ENCODE measurements at places on chromosomes 6 and 20.
A peak's percentile ranks its signal among the peaks of the same experiment; 100 is the strongest.

GRCh38 chr20:53405139-53405538 lies 188.5 kb downstream of the ZNF217 start:
- DNase-seq: no peak

DNA sequence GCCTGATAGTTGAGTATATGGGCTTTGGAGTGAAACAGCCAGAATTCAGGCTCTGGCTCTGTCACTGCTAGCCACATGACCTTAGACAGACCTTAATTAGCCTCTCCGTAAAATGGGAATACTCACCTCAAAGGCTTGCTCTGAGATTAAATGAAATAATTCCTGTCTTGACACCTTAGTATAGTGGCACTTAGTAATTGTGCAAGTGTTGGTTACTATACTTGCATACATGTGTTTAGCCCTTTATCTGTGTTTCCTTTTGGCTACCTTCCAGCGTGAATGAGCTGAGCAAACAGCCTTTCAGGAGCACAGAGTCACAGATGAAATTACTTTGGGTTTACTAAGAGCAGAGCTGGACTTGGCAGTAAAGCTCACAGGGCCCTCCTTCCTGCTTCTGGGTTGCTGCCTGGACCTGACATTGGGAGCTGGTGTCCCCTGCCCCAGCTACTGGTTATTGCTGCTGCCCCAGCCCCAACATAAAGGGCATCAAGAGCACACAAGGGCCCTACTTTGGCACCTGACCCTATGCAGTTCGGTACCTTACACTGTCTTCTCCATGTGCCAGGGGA lies 32.8 kb downstream of the CD164 start:
- DNase-seq: peak; percentile 83

DNA sequence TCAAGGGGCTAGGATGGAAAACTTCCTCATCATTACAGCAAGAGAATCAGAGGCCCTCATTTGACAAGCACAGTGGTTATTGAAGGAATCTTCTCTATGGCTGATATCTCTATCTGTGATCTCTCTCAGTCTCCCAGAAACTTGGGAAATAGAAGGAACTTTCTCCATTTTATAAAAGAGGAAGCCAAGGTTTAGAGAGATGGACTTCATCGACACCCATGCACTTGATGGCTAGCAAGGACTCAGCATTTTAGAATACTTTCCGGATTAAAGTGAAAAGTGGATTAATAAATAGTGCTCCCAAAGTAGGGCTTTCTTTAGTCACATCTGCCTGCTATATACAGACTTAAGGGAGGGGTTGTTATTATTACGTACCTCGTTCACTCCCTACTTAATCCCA lies 34.2 kb upstream of the TGM3 start:
- no peak for DNase-seq

- DNase-seq: peak; percentile 10
Measured at GRCh38 chr6:18022398-18023231, 35.2 kb upstream of the KIF13A start.

GRCh38 chr20:48196486-48196885 lies 411.2 kb upstream of the SULF2 start:
- DNase-seq: no peak

DNA sequence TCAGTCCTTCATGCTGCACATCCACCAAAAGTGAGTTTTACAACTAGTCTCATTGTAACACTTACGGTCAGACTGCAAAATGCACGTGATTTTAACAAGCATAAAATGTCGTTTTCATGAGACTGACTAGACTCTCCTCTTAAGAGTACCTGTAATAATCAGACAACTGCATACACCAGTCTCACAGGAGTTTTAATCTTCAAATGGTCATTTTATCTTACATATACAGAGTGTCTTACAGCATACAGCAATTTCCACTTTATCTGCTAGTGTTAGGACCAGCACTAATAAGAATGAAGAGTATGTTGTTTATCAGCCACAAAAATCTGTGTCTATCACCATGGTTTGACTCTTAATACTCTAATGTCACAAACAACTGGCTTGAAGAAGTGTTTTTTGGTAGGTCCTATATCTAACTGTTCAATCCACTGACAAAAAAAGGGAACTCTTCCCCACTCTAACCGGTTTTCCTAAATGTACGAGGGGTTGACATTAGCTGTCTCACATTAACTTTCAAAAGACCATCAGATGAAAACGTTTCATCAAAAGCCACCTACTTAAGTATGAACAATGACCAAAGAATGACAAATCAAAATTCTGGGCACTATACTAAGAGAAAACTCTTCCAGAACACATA lies 1.5 kb upstream of the ASF1A start:
- DNase-seq: no peak

DNA sequence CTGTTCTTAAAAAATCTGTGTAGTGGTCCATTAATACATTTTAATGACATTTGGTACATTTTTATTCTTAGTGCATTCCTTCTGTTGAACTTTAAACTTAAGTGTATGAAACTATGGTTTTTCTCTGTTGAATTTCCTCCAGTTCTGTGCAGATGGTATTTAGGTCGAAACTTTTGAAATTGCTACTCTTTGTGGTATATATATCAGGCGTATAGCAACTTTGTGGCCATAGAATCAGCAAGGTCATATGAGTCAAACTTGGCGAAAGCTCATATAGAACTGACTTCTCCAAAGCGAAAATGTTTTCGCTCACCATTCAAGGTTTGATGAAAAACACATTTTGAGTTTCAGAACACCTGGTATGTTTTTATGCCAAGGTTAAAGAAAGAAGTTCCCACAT lies 93.7 kb downstream of the MAP3K4 start:
- no peak for DNase-seq

DNA sequence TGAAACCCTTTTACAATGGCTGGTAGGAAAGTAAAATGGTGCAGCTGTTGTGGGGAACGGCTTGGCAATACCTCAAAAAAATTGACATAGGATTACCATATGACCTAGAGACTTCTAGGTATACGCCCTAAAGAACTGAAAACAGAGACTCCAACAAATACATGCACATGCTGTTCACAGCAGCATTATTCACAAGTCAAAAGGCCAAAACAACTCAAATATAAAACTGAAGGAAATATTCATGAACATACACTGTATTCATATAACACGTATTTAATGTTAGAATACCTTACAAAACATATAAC lies 74.6 kb downstream of the FOXA2 start:
- DNase-seq: no peak

- DNase-seq: peak; percentile 66
Measured at GRCh38 chr6:81838031-81838430, 85.5 kb upstream of the TENT5A start.

DNA sequence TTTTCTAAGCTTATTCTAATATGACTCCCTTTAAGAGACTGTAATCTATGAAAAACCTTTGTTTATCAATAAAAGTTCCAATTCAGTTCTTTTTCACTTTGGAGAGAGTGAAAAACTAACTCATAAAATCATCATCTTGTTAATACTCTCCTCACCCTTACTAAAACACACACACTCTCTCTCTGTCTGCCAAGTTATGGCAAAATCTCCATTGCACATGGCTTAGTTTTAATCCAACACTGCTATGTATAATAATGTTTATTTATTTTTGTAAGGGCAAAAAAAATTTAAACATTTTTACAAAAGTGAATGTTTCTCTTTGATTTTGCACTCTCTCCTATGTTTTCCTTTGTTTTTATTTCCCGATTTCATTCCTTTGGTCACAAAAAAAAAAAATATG lies 253.2 kb downstream of the BMP7 start:
- DNase-seq: no peak

GRCh38 chr6:157795841-157796240 lies 27.2 kb upstream of the SNX9 start:
- DNase-seq: no peak

DNA sequence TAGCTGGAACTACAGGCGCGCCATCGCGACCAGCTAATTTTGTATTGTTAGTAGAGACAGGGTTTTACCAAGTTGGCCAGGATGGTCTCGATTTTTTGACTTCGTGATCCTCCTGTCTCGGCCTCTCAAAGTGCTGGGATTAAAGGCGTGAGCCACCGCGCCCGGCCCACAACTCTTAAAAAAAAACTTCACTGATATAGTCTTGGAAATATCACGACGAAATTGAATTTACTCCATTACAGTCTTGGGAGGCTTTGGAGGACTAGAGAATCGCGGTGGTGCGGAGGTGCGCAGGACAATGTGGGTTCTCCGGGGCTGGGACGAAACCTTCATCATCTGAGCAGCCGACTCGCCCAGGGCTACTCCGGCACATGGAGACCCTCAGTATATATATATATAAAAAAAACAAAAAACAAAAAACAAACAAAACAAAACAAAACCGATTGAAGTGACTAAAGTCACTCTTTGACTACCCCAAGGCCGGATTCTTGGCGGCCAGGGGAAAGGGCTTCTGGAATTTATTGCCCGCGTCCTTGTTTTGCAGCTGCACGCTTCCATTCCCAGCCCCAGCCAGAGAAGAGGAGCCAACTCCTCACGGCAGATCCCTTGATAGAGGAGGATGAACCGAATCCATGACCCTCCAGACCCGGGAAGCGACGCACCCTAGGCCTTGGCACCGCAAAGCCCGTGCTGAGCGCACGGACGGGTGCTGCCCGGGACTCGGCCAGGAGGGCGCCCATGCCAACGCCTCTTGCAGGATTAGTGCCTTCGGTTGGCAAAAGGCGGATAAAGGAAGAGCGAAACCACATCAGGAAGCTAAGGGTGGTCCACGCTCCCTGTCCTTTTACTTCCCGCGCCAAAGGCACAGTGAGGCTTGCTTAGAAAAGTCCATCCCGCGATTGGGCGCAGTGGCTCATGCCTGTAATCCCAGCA lies 1.7 kb upstream of the GCM2 start:
- DNase-seq: no peak

GRCh38 chr20:54227751-54228150 lies 19.9 kb downstream of the PFDN4 start:
- DNase-seq: no peak

GRCh38 chr6:98323605-98324004 lies 510.8 kb upstream of the POU3F2 start:
- no peak for DNase-seq

GRCh38 chr6:138371720-138372119 lies 6.0 kb upstream of the SMIM28 start:
- DNase-seq: no peak

DNA sequence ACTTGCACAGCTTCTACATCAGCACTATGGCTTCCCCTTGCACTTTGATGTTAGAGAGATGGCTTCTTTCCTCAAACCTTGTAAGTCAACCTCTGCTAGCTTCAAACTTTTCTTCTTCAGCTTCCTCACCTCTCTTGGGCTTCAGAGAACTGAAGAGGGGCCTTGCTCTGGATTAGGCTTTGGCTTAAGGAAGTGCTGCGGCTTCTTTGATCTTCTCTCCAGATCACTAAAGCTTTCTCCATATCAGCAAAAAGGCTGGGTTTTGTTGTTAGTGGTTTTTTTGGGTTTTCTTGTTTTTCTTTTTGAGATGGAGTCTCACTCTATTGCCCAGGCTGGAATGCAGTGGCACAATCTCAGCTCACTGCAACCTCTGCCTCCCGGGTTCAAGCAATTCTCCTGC lies 24.0 kb downstream of the CDK5RAP1 start:
- DNase-seq: no peak

DNA sequence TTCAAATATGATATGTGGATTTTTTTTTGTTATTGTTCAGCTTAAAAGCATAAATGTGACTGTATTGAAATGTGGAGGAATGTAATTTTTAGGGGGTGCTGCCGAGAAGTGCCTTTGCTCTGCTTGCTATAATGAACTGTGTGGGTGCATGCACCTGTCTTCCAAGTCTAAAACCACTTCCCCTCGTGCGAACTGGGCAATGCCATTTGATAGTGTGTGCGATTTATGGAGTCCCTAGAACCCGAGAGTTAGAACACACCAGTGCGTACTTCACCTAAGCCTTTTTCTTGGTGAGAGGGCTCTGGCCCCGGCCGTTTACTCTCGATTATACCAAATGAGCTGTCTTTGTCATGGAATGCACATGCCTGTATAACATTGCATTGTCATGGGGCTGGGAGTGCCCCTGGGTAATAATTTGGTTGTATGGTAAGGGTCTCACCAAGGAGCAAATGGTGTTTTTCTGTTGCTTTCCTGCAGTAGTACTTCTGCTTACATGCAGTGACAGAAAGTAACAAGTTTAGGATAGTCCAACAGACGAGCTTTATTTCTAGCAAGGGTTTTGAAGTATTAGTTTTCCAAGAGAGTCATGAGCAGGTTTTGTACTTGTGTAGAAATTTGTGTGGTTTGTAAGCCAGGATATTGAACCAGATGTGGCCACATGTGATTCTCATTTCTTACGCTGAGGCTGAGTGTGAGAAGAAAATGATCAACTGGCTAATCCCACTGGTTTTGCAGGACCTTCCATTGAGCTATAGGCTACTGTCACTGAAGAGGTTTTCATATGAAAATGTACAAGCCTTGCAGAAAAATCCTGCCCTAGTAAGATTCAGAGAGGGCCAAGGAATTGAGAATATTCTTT lies 172.4 kb downstream of the DTNBP1 start:
- DNase-seq: no peak

DNA sequence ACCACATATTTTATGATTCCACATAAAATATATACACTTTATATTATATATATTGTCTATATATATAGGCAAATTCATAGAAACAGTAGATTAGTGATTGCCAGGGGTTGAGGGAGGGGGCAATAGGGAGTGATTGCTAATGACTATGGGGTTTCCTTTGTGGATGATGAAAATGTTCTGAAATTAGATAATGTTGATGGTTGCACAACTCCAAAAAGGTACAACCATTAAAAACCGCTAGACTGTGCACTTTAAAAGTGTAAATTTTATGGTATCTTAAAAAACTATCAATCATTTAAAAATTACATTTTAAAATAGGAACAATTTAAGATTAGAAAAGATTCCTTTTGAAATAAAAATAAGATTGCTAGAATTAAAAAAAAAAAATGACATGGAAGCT lies 23.8 kb upstream of the CEP85L start:
- DNase-seq: no peak

GRCh38 chr6:151098166-151098565 lies 141.6 kb upstream of the AKAP12 start:
- no peak for DNase-seq

DNA sequence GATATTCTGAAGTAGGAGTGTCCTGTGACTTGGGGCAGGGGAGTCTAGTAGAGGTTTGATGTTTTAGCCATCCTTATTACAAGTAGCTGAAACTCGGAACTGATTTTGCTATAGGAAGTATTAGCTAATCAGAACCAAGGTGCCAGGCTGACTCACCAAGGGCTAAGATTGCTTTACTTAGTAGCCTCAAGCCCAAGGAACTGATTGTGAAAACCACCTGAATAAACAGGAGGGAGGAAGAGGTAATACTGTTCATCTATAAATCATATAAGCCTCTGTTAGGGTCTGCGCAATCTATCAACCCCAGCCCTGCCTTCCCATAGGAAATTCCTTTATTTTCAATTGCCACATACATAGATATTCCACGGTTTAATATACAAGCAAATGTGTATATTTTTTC lies 54.4 kb downstream of the GNAS start:
- no peak for DNase-seq

All from LoVo (cell line).